GM13977 (cell line): ENCODE measurements at places on chromosomes 11 and 22.

GRCh38 chr11:107719557-107720302 is 7.9 kb upstream of the SLN start:
- no peak for DNase-seq

GRCh38 chr22:46798366-46799350 is 36.2 kb downstream of the TBC1D22A start:
- peak; percentile 84 for DNase-seq

DNA sequence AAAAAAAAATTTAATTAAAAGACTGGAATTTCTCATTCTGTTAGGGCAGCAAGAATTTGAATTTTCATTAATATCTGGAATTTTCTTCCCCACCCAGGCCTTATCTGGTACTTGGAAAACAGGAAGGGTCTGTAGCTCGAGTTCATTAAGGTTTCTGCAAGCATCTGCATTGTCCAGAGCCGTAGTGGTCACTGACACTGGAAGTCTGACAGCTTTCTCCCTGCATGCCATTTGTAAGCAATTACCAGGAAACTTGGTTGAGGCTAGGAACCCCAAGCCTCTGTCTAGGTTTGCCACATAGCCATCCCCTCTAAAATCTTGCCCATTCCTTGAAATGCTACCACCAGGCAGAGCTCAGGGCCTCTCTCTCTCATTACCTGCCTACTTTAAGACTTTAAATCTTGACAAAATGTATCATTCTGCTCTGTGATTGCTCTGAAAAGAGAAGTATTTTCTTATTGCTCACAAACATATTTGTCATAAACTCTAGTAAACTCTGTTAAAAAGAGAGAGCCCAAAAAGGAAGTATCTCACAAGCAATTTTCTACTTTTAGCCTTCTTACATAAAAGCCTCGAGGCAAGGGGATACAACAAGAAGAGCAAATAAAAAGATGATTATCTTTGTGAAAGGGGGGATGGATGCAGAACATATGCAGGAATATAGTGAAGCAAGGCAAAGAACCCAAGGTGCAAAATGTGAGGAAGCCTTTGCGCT is 5.5 kb upstream of the PGM2L1 start:
- DNase-seq, result no peak

GRCh38 chr11:102798012-102798746 is at the start of gene MMP1:
MMP1 (minus strand) TSS chr11:102798160; CDS start chr11:102798092, 68 bp downstream.
- DNase-seq, result no peak

- no peak for DNase-seq
Measured at GRCh38 chr22:37455896-37456295, 28.6 kb upstream of the ELFN2 start.

DNA sequence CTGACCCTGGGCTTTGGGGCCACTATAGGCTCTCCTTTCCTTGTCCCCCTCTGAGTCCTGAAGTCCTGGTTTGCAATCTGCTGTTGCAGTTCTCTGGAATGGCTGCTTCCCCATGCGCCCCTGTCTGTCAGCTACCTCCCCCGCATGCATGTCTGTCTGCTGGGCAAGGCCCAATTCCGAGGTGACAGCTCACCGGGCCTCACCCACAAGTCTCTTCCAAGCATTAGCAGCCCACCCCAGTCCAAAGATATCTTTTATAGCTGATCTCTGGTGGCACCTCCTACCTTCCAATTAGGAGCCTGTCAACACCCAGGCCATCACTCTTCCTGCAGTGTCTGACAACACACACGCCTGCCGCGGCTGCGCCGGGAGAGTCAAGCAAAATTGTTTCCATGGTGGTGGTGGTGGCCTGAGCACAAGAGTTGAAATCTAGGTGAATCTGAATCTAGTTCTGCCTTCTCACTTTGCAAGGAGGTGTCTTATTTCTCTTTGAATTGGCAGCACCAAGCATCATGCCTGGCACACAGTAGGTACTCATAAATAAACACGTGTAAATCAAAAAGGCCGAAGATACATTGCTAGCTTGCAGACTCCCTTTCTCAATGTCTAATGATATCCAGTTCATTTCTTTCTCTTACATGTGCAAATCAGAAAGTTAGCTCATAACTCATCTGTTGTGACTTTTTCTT is 1.2 kb upstream of the LMO2 start:
- no peak for DNase-seq

GRCh38 chr11:93099806-93100205 is 98.0 kb downstream of the SLC36A4 start:
- DNase-seq, result no peak

DNA sequence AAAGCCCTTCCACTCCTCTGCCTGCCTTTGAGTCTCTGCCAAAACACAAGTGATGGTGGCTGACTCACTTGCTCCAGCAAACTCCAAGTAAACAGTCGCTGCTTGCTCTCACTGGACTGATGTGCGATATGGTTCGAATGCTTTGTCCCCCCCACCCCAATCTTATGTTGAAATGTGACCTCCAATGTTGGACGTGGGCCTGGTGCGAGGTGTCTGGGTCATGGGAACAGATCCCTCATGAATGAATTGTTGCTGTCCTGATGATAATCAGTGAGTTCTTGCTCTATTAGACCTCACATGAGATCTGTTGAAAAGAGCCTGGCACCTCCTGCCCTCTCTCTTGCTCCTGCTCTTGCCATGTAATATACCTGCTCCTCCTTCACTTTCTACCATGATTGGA is 747.9 kb downstream of the OPCML start:
- no peak for DNase-seq

DNA sequence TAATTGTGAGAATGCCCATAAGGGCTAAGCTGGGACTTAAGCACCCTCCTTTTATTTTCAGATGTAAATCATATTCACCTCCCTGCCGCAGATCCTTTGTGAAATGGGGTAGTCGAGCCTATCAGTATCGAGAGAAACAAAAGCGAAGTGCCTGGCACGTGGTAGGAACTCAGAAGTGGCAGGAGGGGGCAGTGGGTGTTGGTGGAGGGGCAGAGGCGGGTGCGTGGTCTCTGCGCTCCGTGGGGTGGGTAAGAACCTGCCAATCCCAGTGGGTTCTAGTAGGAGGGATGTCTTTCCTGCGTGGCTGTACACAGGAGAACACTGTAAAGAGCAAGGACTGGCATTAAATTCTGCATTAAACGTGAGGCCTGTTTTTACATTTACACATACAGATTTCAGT is 21.8 kb upstream of the PARVB start:
- DNase-seq, result no peak

- DNase-seq, result no peak
Measured at GRCh38 chr11:111045407-111045803, 200.1 kb upstream of the POU2AF2 start.

DNA sequence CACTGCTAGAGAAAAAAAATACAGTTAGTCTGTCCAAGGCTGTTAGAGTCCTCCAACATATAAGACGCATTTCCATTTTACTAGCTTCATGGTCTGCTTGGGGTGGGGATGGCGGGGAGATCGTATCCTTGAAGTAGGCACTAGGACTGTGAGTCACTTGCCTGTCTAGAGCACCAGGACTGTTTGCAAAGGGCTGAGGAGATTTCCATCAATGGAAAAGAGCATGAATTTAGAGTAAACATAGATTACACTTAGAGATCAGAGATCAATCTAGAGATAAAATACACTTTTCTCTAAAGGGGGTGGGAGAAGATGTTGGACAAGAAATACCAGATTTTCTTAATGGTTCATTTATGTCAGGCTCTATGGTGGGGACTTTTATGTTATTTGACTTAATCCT is 1.7 kb upstream of the MS4A7 start:
- no peak for DNase-seq

GRCh38 chr22:20985720-20986119 is 3.6 kb downstream of the LZTR1 start:
- DNase-seq, result no peak

- no peak for DNase-seq
Measured at GRCh38 chr11:115207166-115207591, 297.0 kb downstream of the CADM1 start.

DNA sequence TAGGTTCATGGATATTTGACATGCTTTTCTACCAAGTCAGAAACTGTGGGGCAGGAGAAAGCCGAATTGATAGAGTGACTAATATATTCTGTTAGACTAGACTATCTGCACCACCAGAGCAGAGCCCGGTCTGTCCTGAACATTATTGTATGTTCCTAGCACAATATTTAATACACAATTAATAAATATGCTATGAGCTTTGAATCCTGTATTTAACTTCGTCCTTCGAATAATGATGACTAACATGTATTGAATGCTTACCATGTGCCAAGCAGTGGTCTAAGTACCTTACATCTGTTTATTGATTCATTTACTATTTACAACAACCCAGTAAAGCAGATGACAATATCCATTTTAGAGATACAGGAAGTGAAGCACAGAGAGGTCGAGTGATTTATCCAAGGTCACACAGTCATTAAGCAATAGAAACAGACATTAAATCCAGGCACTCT is 44.8 kb upstream of the ANO3 start:
- no peak for DNase-seq

GRCh38 chr11:84234462-84235202 is 948.5 kb upstream of the CCDC90B start:
- no peak for DNase-seq
